ENCODE measurements at places on chromosomes 3 and 15.

- DNase-seq = no peak
Observed at GRCh38 chr15:62979252-62979651, 63.3 kb upstream of the TPM1 start.

DNA sequence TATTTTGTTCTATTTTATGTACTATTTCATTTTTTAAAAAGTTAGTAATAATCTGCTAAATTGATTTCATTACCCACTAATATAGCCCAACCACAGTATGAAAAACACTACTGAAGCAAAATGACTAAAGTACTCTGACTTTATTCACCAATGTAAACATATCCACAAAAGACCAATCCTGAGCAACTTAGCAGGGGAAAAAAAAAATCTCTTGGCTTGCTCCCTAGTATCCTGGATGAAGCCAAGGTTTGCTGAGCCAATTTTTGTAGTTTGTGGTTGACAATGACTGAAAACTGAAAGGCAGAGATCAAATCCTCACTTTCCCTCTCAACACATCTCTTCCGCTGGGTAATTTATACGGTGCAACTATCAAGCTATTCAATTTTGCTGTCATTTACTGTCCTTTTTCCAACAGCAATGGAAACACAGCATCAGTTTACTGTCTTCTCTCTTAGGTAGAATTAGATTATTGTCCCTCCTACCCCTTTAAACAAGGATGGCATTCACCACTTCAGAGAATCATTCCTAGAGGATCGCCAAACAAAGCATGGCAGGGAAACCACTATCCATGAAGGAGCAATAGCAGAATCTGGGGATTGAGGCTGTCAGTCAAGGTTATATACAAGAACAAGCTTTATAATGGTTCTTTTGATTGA lies 149.7 kb downstream of the THRB start:
- DNase-seq = no peak

DNA sequence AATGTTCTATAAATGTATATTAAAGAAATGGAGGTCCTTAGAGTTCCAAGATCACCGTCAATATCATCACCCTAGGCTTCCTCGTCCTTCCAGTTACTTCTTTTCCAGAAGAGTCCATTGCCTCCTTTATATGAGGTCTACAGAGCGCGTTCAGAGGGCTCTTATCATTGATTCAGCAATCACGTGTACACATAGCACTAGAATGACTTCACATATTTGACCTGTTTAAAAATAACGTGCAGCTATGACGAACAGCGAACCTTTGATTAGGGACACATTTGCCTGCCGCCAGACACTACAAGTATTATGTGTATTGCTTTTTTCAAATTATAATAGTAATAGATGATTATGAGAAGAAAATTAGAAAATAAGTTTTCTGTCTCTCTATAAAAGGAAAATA lies 26.0 kb downstream of the IGF1R start:
- DNase-seq = no peak

GRCh38 chr15:90261811-90262210 lies 3.7 kb upstream of the NGRN start:
- no peak for DNase-seq

- DNase-seq = no peak
Observed at GRCh38 chr15:51825698-51826097, 3.8 kb upstream of the TMOD3 start.

DNA sequence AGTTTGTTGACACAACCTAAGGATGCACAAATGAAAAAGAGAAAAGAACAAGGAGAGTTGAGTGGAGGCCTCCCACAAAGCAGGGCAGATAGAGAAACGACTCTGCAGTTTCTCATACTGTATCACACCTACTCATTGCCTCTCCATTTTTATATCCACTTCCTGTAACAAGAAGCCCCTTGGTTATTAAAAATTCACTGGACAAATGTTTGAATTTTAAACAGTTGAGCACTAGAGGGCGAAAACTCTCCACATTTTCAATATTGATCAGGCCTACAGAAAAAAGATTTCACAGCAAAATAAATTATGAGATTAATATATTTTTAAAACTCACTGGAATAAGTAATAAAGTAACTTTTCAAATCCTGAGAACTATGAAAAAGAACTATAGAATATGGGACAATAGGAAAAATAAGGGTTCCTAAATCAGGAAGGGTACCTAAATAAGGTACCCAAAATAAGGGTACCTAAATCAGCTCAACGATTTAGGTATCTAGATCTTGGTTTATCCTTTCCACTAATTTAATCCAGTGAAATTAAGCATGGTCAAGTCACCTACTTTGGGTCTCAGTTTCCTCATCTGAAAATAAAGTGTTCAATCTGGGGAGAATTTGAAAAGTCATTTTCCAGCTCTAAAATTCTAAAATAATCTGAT lies 47.0 kb upstream of the PPIB start:
- no peak for DNase-seq

DNA sequence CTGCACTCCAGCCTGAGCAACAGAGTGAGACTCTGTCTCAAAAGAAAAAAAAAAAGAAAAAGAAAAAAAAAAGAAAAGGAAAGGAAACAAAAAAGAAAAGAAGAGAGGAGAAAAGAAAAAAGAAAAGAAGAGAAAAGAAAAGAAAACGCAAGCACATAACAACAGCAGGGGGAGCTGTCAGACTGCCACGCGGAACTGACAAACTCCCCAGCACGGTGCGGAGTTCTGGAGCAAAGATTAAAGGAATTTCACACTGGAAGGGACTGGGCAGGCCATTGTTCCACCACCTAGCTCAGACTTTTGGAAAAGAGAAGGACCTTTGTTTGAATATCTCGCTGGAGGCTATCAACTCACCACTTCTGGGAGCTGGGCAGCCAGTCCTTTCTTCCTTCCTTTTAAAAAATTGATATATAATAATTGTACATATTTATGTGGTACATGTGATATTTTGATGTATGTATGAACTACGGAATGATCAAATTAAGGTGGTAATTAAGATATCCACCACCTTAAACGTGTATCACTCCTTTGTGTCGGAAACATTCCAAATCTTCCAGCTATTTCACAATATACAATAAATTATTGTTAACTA lies 40.5 kb downstream of the DPPA2 start:
- no peak for DNase-seq

GRCh38 chr3:161171639-161172552 lies 49.2 kb upstream of the NMD3 start:
- DNase-seq = no peak

- DNase-seq = no peak
Observed at GRCh38 chr15:58134886-58135285, 3.3 kb upstream of the AQP9 start.

- DNase-seq = no peak
Observed at GRCh38 chr3:133820129-133820528, 14.5 kb downstream of the SRPRB start.

DNA sequence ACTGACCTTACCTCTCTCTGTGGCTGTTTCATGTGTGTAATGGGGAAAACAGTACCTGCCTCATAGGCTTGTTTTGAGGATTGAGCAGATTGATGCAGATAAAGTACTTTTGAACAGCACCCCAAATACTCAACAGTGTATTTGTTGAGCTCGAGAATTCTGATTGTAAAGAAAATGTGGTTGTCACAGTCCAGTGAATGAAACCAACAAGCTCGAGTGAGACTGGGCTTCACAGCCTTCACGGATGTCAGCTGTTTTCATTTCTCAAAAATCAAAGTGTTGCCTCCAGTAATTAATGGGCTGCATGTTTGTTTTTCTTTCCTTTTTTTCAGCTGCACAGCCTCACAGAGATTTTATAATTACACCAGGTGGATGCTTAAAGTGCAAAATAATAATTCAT lies 43.7 kb downstream of the PARP15 start:
- no peak for DNase-seq

DNA sequence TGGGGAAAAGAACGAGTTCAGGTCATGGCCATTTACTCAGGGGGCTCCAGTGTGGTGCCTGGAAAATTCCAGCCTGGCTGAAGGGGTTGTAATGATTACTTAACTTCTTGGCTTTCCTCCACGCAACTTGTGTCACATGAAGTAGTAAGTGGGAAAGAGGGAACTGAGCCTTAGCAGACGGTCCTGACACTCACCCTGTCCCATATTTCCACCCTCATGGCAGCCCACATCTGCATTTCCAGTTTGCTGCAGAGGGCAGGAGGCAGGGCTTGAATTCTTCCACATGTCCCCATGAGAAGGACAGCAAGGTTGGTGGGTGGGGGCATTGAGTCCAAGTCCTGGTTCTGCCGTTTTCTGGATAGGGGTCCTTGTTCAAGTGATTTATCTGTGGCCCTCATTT lies 7.8 kb upstream of the CAMP start:
- DNase-seq = no peak

DNA sequence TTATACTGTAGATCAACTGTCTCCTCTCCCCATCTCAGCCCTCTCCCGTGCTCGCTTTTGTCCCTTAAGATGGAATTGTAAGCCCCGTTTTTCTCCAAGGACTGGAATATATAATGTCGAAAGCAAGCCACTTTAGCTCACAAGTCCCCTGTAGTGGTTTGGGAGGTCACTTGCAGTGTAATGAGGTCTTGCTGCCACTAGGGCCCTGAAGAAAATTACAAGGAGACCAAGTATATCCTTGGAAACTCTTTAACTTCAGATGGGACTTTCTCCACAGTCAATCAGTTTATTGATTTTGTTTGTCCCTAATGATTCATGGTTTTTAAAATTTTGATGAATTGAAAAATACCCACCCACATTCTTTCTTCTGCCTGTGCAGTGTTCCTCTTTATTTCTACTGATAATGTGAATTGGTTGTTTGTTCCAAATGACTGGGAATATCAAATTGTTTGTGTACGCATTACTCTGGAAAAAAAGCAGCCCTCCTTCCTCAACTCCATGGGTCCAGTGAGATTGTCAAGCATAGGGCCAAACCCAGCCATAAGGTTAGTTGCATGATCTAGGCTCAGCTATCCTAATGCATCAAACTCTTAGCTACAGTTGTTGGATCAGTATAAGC lies 294.8 kb downstream of the MCTP2 start:
- no peak for DNase-seq

DNA sequence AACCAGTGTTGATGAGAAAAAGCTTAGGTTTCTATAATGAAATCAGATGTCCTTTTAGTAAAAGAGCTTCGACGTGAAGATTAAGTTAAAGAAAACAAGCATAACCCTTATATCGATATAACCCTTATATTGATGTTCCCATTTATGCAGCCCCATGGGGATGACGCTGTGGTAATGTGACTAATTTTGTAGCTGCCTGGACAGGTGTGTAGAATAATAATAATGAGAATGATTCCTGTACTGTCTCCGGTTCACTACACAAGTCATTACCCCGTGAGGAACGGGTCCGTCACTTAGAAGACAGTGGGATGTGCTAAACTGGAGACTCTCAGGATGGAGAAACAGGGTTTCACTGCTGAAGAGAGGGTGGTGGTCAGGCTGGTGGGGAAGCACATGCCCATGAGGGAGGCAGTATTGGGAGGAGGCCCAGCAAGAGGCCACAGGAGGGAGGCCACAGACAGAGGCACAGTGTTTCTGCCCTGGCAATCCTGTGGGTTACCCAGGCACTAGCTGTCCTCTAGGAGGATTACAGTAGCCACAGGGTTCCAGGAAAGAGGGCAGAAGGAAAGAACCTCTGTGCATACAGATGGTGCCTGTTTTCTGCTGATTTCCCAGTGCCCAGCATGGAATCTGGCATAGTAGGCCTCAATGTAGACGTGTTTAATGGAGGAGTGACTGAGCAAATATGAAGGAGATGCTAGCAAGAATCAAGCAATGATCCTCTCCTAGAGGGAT lies 191.1 kb upstream of the TSC22D2 start:
- DNase-seq = no peak

GRCh38 chr3:56173601-56174000 lies 294.7 kb downstream of the ERC2 start:
- DNase-seq = no peak

DNA sequence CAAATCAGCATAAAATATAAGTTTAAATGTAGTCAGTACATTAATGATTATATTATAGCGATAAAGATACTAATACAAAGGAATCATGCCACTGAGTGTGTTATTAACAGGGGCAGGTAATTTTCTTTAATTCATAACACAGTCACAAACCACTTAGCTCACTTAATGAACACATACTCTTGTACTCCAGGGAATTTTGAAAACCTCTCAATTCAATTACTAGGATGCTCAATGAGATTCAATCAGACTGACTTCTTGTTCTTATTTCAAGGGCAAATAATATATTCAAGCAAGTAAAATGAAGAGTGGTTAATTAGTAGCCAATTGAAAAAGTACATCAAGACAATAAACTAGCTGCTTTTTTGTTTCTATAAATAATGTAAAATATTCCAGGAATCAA lies 5.8 kb upstream of the SUCNR1 start:
- no peak for DNase-seq

DNA sequence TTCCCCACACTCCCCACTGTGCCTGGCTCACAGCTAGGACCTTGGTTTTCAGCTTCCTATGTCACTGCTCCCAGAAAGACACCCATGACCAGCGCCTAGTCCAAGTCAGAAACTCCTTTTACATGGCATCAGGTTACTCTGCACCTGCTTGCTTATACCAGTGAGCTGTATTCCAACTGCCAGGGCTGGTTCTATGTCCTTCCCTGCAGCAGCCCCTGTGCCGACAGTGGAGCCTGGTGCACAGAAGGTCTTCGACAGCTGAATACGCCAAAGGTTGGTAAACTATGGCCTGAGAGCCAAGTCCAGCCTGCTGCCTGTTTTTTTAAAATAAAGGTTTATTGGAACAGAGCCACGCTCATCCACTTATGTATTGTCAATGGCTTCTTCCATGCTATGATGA lies 102.5 kb downstream of the IQSEC1 start:
- DNase-seq = no peak

GRCh38 chr3:178634975-178635374 lies 98.7 kb downstream of the KCNMB2 start:
- no peak for DNase-seq

GRCh38 chr15:43209059-43209824 lies 11.6 kb downstream of the EPB42 start:
- no peak for DNase-seq
